Right atrium auricular region (tissue), 2 donors: ENCODE measurements at places on chromosomes 12 and 14.
A peak's percentile ranks its signal among the peaks of the same experiment; 100 is the strongest.

DNA sequence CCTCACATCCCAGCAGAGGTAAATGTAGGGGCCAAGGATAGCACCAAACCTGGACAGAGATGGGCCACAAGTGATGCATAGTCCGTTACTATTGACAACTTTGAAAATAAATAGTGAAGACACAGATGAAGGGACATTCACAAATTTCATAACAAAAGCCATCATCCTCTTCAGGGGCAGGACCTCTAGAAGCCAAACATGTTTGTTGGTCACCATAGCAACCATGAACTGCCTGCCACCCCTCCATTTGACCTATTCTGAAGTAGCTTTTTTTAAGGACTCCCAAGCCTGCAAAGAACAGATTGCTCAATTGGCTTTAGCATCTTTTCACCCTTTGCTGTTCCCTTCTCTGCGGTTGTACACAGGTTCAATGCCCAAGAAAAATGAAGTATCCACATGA is 35.7 kb upstream of the MDM1 start:
- DNase-seq: no peak

DNA sequence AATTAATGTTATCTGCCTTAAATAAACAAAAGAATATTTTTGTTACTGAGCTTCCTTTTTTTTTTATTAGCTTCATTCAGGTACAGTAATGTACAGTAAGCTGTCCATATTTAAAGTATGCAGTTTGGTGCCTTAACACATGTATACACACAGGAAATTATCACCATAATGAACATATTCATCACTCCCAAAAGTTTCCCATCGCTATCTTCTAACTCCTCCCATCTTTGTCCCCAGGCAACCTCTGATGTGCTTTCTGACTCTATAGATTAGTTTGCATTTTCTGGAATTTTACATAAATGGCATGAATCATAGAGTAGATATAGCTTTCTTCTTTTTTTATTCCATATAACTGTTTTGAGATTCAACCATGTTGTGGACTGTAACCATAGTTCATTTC is 193.0 kb downstream of the TRHDE start:
- no peak for DNase-seq

DNA sequence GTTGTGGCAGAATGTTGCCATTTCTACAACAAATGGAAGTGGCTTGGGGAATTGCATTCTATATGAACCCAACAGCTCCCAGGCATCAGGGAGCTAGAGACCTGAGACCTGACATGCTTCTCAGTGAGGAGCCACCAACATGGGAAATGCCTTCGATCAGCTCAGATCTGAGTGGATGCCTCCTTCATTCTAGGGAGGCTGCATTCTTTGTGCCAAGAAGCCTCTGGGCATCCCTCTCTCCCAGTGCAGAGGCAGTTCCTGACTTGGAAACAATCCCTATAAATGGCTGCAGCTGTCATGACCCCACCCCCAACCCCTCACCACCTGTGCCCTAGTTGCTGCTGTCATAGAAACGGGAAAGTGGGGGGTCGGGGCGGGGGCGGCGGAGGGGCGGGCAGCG is 196.3 kb downstream of the PPM1H start:
- no peak for DNase-seq

DNA sequence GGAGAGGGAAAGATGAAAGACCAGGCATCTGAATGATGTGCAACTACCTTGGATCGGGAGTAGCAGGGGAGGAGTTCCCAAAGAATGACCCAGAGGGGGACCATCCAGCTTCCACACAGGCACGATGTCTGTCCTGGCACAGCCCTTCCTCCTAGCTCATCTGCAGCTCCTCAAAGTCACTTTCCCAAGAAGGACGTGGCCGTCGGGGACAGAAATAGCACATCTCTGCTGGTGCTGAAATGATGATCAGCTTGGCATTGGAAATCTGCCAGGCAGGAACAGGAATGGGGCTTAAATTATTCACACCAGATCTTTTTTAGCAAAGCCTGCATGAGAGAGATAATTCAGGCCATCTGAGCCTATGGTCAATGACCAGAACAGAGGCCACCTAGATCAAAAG is 41.7 kb downstream of the TSPAN11 start:
- no peak for DNase-seq

DNA sequence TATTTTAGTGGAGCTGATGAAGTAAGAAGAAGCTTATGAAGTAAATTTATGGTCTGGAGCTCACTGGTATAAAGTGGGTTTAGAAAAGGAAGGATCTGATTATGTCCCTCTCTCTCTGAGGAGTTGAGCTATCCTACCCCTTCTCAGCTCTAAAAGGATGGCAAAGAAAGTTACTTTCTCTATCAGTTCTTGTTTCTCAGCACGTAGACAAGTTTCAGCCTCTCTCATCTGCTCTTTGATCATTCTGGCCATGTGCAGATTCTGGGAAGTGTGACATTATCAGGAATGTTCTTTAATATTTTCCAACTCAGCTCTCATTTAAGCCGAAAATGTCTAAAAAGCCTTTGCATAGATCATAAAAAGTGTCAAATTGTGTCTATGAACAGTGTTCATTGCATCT is 5.8 kb upstream of the EGLN3 start:
- DNase-seq: no peak

DNA sequence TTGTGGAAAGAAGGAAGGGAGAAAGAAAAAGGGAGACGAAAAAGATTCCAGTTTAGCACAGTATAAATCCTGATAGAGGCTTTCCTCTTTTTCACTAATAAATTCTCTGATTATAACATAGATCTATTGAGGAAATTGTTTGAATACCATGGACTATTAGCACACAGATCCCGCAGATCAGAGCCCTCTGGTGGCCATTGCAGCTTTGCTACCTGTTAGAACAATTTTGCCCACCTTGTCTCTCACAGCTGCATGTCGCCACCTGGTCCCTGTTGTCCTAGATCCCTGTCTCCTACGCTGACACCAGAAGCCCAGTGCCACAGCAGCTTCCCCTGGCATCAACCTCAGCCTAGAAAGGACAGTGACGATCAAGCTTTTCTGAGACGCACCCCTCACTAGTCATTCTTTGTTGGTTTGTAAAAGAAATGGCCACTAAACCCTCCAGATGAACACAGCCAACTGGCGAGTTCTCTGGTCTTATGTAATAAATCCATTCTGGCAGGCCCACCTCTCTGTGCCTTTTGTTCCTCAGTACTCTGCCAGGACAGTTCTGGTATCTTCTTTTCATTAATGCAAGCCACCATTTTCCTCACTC is 9.9 kb downstream of the GPHB5 start:
- DNase-seq: no peak

- DNase-seq: no peak
Observed at GRCh38 chr14:28308734-28309133, 457.9 kb upstream of the FOXG1 start.

GRCh38 chr14:44163946-44164345 is 343.1 kb downstream of the FSCB start:
- no peak for DNase-seq

DNA sequence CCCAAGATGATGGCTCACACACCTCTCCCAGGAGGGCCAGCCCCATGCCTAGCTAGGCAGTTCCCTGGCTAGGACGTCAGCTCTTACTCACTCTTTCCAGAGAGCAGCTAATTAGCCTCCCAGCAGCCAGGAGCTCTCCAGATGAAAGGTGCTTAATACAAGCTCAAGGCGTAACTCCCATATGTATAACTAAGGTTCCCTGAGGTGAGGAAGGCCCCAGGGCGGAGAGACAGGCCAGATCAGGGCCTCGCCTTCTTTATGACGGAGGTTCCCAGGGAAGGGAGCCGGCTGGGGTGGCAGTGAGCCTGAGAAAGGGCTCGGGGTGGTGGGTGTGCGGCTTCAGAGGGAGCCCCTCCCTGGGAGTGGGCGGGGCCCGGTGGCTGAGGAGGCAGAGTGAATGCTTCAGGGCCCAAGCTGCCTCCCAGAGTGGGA is 26.4 kb upstream of the ZFP36L1 start:
- peak; percentile 63 for DNase-seq

DNA sequence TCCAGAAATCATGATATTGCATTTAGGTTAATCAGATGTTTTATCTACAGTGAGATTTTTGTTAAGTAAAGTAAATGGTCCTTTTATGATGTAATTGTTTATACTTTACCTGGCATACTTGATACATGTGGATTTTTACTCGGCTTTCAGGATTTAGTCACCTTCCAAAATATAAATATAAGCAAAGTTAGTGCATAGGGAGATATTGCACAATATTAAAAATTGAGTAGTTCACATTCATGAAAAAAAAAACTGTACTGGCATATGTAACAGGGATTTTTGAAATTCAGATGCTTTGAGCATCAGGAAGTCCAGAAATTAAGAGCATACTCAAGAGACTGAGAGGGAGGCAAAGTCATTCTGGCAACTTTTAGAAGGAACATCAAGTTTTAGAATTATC is 173.5 kb downstream of the PLCZ1 start:
- DNase-seq: no peak
